ENCODE measurements at places on chromosomes 16 and 17.

GRCh38 chr16:3215601-3216262, 19.2 kb downstream of the ZNF200 start:
- DNase-seq: no peak

- DNase-seq: no peak
These were observed 29.6 kb downstream of the OGFOD1 start for GRCh38 chr16:56480776-56481467.

DNA sequence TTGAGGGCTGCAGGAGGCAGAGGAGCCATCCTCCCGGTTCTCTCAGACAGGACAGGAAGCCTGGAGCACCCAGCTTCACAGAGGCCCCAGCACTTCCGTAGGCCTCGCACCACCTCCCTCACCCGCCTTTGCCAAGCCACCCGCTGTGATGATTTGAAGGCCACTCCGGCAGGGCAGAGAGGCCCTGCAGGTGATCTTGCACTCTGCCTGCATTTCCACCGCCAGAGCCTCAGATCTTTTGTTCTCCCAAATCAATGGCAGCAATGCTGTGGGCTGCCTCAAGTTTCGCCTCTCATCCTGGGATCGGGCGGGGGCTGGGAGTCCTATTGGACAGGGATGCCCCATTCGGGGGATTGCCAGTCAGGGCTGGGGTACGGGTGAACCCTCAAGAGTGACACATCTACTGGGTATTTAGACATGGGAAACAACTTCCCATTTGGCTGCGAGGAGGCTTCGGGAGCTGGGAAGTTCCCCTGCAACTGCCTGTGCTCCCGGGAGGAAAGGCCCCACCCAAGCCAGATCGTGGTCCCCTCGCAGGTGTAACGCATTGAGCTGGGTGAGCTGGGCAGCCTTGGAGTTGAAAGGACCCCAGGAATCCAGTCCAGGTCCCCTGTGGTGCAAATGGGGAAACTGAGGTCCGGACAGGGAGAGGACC, 34.8 kb upstream of the PEMT start:
- no peak for DNase-seq

GRCh38 chr17:19364699-19365498, 2.4 kb upstream of the B9D1 start:
- no peak for DNase-seq

- no peak for DNase-seq
These were observed 5.5 kb downstream of the ODF4 start for GRCh38 chr17:8345052-8345690.

GRCh38 chr17:14086189-14086588, 16.9 kb downstream of the COX10 start:
- DNase-seq: no peak
